ENCODE measurements at places on chromosomes 7 and 10.

DNA sequence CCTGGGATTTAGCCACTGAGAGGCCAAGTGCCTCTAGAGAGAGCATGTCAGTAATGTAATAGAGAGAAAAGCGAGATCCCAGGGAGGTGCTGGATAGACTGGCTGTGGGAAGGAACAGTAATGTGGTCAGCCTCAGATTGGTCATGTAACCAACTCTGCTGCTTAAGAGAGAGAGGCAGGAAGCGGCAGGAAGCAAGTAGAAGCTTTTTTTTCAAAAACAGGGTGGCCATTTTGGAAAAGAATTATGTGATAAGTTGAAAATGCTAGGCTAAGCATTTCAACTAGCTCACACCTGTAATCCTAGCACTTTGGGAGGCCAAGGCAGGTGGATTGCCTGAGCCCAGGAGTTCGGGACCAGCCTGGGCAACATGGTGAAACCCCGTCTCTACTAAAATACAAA is 3.7 kb upstream of the PCOLCE start:
- DNase-seq: no peak

DNA sequence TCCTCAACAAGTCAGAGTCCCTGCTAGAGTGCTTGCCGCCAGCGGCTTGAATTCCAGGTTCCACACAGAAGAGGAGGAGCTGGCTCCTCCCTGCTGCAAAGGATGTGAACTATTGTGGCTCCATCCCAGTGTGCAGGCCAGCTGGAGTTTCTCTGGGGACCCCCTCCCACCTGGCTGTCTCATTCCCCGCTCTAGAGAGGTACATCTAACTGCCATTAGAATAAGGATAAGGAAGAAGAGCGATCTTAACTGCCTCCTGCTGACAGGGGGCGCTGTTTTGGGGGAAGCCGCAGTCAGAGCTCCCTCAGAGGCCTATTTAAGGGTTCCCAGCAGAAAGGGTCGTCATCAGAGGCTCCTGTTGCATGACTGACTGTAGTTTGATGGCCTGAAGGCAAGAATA is 40.8 kb upstream of the HECW1 start:
- no peak for DNase-seq

DNA sequence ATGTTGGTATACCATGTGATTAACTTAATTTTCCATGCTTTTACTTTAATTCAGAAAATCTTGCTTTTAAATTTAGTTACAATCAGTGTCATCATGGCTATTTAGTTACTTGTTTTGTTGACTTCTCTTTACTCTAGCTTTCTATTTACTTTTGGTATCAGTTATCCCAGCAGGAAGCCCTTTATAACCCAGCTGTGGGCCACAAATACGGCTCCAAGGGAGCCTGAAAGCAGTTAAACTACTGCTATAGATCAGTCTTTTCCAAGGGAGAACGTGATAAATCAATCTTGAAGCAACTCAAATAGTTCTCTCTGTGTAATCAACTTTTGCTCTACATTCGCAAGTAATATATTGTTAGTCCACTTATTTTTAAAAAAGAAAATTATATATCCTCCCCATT is 287.4 kb downstream of the CACNA2D1 start:
- no peak for DNase-seq

DNA sequence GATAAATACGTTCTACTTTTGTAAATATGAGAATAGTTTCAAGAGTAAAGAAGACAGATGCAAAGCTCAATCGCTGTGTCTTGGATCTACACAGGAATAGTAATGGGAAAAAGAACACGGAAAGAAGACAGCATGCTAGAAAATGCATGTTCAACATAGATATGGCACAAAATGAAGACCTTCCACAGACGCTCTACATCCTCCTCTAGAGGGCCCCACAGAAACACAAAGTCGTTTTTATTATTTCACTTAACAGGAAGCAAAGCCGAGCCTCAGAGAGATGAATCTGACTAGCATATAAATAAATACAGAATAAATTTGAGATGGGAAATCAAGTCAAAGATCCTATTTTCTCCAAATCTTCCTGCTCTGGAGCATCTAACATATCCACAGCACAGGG is 292.6 kb downstream of the PARD3 start:
- no peak for DNase-seq
